Keratinocyte (primary cell): ENCODE measurements at places on chromosomes 13 and 19. TPM values are rescaled to one million over a fixed set of nuclear protein-coding genes. Genes with fewer than 3 reads are reported as not detected.

- DNase-seq, result no peak
These were observed 14.7 kb upstream of the SHKBP1 start for GRCh38 chr19:40561947-40562346.

- no peak for DNase-seq
These were observed 37.3 kb downstream of the KL start for GRCh38 chr13:33053397-33054066.

DNA sequence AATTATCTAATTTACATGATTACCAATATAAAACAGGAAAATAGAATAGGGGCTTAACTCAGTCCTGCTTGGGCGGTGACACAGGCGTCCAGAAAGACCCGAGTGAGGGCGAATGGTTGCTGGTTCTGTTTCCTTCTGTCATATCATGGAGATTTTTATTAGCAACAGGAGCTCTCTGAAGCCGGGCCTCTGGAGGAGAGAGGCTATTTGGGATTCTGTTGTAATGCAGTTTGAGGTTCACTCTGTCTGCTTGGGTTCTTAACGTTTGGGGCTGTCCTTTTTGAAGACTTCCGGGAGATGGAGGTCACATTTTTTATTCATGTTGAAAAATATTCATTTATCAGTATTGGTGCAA lies 115.7 kb upstream of the ZNF536 start:
- no peak for DNase-seq

GRCh38 chr19:18320865-18321733 lies 1.8 kb downstream of the LSM4 start:
- no peak for DNase-seq

DNA sequence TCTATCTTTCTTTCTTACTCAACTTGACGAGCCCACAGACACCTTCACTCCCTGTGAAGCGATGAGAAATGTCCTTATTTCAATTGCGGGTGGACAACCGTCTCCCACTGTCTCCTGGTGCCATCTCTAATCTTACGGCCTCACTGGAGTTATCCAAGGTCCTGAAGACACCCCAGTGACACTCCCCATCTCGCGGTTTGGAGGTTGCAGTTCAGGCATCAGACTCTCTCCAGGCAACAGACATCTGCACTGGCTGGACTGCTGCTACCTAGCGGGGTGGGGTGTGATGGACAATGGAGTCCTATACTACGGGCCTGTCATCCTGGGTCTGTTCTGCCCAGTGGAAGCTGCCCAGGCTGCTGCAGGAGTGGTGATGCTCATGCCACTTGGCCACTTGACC lies 18.3 kb upstream of the IRS2 start:
- no peak for DNase-seq

DNA sequence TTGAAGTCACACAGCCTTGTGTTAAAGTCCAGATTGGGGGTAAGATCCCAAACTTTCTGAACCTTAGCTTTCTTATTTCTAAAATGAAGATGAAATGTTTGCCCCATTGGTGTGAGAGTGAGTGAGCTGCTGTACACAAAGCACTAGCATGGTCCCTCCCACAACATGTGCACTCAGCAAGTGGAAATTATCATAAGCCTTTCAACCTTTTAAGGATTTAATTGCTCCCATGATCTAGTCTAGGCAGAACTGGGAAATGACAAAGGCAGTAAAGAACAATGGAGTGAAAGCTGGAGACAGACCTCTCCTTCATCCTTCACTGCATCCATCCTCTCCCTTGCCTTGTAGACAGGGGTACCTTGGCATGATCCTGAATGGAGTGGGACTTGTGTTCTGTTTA lies 76.0 kb upstream of the GPR12 start:
- no peak for DNase-seq

DNA sequence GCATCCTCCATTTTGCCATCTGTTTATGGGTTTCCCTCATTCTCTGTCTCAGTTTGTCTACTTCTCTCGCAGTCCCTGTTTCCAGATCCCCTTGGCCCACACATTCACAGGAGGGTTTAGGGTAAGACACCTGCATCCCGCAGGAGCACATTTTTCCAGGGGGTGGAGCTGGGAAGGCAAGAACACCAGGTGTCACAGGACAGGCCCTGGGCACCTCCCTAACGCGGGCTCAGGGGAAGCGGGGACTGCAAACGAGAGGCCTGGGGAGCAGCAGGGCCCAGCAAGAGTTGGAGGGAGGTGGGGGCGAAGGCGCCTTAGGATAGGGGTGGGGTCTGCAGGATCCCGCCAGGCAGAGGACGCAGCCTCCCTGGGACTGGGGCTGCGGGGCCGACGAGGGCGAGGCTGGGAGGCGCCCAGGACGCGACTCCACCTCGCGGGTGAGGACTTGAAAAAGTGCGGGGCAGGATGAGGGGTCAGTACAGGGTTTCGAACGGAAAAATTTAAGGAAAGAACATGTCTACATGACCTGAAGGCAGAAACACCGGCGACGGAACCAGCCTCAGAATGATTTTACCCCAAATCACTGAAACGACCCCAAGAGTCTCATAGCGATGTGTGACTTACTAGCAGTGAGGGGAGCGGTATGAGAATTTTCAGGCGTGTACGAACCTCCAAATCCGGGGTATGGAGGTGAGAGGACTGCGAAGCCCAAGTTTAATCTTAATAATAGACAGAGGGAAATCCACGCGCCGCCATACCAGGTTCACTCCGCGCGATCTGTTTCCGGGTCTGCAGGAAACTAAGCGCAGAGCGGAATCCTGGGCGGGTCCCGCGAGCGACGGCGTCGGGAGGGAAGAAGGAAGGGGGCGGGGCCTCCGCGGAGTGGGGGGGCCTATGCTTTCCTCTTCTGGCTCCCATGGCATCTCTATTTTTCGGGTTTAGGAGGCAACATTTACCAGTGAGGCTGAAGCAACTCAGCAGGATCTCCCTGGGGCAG lies 7.1 kb upstream of the ERVV-2 start:
- no peak for DNase-seq

- DNase-seq, result no peak
These were observed 26.4 kb upstream of the F7 start for GRCh38 chr13:113078902-113079780.

DNA sequence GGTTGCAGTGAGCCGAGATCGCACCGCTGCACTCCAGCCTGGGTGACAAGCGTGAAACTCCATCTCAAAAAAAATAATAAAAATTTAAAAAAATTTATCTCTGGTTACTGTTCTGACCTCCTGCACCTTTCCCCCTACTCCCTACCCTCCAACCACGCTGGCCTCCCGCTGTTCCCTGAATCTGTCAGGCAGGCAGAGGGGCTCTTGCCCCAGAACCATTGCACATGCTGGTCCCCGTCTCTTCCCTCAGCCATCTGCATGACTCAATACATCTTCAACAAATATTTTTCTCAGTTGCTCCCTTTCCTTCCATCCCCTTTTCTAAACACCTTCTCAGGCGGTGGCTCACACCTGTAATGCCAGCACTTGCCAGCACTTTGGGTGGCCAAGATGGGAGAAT lies 1.1 kb upstream of the FAM187B start:
- DNase-seq, result no peak

- no peak for DNase-seq
These were observed 302.0 kb upstream of the MIR17HG start for GRCh38 chr13:91045351-91046034.

- no peak for DNase-seq
These were observed 1219.5 kb upstream of the PCDH20 start for GRCh38 chr13:62635161-62635560.

- no peak for DNase-seq
These were observed 207.8 kb downstream of the FOXO1 start for GRCh38 chr13:40458720-40458990.

DNA sequence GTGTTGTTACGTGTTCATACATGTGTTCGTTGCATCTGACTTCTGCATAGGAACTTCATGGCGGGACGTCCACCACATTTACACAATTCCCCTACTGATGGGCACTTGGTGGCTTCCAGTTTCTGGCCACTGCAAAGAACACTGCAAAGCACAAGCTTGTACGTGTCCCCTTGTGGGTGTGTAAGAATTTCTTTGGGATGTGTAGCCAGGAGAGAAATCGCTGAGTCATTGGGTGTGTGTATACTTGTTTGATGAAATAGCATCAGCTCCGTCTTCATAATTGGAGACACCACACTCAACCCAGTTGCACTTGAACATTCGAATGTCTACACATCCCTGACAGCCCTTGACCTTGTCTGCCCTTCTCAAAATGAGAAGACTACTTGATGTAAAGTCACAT lies 19.2 kb downstream of the KLK5 start:
- DNase-seq, result peak; percentile 94

DNA sequence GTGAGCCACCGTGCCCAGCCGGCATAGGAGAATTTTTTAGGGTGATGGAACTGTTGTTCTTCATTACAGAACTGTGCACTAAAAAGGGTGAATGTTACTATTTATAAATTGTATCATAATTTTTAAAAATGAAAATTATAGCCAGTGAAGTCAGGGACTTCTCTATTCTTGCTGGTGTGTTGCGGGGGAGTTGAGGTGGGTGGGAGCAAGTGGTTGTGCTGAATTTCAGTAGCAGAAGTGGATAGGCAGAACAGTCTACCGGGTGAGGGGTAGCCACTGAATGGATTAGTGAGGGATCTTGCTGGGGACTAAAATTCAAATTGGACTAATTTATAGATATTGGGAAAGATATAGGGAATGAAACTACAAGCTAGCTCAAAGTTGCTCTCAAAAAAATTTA lies 74.0 kb downstream of the CAB39L start:
- DNase-seq, result no peak

DNA sequence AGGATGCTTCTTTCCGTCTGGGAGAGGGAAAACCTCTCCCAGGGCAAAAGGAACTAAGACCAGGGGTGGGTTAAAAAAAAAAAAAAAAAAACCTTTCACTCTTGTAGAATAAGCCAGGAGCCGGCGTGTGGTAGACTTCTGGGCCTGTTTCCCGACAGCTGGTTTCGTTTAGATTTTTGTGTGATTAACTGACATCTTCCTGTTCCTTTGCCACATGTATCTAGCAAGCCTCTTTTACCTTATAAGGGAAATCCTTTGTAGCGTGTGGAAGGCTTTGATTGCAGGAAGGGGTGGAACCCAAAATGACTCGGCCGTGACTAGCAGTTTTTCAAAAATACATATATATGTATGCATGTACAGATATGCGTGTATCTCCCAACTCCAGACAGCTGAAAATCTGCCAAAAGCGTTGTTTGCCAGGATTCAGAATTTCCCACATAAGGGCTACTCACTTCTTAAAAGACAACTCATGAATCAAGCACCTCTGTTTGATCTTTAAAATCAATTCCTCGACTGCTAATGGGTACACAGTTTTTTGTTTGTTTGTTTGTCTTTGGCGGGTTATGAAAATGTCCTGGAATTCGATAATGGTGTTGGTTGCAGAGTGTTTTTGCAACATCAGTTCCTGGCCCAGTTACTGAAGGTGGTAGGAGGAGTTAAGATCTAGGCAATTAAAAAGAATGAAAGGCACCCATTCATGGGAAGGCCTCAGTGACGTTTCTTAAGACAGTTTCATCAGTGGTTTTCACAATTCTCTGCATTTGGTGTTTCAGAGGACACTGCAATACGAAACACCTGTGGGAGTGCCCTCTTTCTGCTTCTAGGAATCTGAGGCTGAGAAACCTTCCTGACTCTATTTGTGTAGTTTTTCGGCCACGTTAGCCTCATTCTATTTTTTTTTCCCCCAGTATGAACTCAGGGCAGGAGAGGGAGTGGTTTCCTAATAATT lies 2.7 kb downstream of the TPM4 start:
- peak; percentile 82 for DNase-seq

- no peak for DNase-seq
These were observed 170.3 kb upstream of the ARGLU1 start for GRCh38 chr13:106738186-106738678.

GRCh38 chr13:110456550-110456949 lies 105.0 kb downstream of the RAB20 start:
- DNase-seq, result no peak

DNA sequence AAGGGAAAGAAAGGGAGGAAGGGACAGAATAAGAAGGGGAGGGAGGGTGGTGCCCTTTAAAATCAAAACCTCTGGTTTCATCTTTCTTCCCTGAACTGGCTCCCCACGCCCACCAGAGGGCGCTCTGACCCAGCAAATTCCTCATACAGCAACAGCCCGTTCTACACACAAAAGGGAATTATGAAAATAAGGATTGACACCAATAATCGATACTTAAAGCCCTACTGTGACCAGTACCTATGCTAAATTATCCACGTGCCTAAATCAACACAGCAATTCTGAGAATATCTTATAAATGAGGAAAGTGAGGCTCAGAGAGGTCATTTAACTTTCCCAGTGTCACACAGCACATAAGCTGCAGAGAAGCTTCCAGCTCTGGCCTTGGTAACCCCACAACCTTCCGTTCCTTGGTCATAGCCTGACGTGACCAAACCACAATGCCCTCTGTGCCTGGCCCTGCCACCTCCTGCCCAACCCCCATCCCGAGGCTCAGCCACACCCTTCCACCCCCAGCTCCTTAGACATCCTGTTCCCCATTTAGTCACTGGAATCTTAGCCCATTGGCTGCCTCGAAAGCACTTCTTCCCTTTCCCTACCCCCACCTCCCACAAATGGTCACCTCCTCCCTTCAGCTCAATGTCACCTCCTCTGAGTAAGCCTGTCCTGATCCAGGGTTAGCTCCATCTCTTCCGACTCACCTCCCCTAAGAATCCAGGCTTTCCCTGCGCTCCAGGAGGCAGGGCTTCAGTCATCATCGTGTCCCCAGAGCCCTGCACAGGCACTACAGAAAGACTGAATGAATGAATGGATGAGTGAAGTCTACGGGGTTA lies 34.2 kb upstream of the PNMA8B start:
- DNase-seq, result no peak

DNA sequence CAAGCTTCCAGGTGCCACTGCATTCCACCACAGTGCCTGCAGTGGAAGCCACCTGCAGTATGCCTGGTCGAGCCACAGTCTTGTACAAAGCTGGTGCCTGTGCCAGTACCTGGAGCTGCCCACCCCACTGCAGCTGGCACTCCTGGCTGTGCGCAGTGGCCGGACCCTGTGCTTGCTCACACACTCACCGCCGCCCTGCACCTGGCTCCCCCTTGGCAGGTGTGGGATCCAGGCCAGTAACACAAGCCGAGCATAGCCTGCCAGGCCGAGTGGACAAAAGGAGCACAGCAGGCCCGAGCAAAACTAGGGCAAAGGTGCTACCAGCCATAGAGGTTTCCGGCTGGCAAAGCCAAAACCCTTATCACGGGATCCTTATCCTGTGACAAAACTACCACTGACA lies 18.5 kb downstream of the UGGT2 start:
- DNase-seq, result no peak

The NEK3 gene
- 5.1 to 11.1 TPM (median 6.7 TPM) in 3 replicates for polyA plus RNA-seq

The PGLYRP2 gene
- not detected in 3 replicates for polyA plus RNA-seq

The MBD3L2B gene
- polyA plus RNA-seq, result not detected in 3 replicates

The SERPINE3 gene
- polyA plus RNA-seq, result not detected in 3 replicates

The ZNF473 gene
- 5.4 to 9.3 TPM (median 7.7 TPM) in 3 replicates for polyA plus RNA-seq

The SYNGR4 gene
- polyA plus RNA-seq, result not detected in 3 replicates

The LRRC63 gene
- 0.02 to 0.05 TPM in 2 of 3 replicates, not detected in the other for polyA plus RNA-seq

The KIR2DL1 gene
- polyA plus RNA-seq, result not detected in 3 replicates

The TMEM147 gene
- polyA plus RNA-seq, result 130 to 206 TPM (median 134 TPM) in 3 replicates

The TMPRSS9 gene
- polyA plus RNA-seq, result not detected in 3 replicates

The TIMM44 gene
- polyA plus RNA-seq, result 32.4 to 37.1 TPM (median 34.8 TPM) in 3 replicates

The CAPN12 gene
- 5.6 to 20.4 TPM (median 6.0 TPM) in 3 replicates for polyA plus RNA-seq

The CCDC8 gene
- 5.2 to 5.6 TPM (median 5.4 TPM) in 3 replicates for polyA plus RNA-seq

The PCDH8 gene
- not detected in 3 replicates for polyA plus RNA-seq
